A172 (cell line): ENCODE measurements at places on chromosomes 6 and 20.

DNA sequence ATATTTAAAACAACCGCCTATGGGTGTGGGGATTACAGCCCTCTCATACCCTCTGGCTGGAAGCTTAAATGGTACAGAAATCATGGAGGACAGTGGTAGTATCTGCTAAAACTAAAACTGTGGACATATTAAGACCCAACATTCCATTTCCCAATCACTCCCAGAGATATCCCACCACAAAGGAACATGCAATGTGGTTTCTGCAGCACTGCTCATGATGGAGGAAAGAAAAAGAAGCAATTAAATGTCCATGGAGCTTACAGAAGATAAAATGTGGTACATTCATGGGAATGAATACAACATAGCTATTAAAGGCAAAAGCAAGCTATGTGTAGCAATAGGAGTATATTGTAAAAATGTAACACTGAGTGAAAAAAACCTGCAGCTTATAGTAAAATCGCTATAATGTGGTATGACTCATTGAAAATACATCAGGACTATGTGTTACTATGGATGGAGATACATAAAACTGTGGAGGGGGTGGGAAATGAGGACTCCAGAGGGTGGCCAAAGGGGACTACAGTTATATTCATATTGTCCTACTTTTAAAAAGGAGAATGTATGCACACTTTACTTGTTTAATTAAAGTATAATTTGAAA is 22.9 kb upstream of the NNAT start:
- no peak for DNase-seq

DNA sequence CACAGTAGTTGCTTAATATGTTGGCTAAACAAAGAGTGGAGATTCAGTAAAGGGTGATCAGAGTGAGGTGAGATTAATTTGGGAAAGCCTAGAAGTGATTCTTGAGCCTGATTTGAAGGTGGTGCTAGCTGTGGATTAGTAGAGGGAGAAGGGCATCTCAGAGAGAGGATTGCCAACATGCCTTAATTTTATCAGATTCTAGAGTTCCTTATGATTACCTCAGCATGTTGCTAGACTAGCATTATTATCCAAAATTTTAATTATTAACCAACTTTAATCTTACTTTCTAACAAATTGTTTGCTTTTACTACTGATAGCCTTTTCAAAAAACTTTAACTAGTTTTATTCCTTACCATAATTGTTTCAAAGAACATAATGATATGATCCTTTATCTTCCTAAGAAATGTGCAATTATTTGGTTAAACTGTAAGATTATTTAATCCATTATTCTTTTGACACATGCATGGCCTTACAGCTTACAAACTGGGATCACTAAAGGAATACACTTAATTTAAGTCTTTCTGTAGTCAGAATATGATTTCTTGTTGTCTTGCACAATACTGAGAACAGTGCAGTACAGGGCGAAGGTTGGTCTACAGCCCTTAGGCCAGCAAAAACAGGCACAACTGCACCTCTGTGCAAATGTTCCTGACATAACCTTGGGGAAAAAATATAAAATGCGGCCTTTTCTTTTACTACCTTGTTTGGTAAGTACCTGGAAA is 88.9 kb downstream of the SLC16A10 start:
- DNase-seq: no peak

DNA sequence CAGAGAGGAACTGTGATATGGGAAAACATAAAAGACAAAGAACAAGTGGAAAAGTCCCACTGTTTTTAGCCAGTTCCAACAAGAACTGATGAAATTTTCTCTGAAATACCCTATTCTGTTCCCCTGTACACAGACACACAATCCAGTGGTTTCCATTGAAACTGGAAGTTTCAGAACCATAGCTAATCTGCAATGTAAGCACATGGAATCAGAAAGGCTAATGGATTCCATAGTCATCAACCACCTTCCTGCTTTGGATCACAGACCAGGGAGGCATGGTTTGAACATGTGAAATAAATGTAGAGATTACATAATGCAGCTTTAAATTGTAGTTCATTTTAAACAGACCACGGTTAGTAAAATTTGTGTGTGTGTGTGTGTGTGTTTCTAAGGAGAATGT is 242.1 kb downstream of the GJA1 start:
- DNase-seq: no peak

DNA sequence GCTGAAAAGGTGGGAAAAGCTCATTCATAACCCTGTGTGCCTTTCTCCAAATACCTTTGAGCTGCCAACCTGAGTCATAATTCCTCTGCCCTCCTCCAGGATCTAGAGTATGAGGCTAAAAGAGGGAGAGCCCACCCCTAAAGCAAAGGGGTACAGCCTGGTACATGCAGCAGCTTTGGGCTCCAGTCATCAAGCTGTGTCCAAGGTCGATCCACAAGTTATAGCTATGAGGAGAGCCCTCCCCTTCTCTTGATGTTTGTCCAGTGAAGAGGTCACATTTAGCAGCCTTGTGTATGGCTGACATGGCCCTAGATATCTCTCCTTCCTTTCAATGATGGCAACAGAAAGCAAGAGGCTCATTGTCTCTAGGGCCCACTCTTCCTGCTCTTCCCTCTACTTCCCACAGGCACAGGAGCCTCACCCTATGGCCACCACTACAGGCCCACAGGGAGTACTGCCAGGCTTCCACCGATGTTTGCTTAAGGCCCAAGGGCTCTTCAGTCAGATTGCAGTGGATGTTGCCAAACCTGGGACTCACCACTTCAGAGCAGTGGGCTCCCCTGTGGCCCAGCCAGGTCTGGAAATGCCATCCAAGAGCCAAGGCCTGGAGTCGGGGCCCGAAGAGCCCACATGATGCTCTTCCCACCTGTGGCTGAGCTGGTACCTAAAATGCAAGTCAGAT is 176.8 kb downstream of the CD83 start:
- DNase-seq: no peak

GRCh38 chr6:112343977-112344376 is 3.2 kb upstream of the RFPL4B start:
- no peak for DNase-seq

- DNase-seq: peak; percentile 60
Observed at GRCh38 chr6:36724514-36725390, 27.1 kb downstream of the RAB44 start.

GRCh38 chr20:57178582-57179111 is 87.8 kb downstream of the BMP7 start:
- DNase-seq: no peak

DNA sequence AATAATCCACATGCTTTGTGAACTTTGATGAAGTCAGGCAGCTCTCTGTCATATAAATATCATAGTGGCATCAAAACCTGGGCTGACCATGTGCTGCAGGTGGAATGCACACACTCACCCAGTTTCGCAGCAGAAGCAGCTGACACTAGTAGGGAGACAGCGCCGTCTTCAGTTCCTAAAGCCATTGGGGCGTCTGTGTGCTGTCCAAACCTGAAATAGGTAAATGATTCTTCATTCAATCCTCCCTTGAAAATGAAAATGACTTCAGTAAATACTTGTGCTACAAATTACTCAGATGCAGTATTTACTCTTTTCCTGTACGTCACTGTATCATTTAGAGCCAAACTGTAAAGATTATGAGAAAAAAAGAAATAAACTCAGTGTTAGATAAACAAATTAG is 127.5 kb downstream of the EYA4 start:
- DNase-seq: no peak

- DNase-seq: no peak
Observed at GRCh38 chr20:39338469-39339376, 376.6 kb downstream of the DHX35 start.

GRCh38 chr6:75114806-75115205 is 91.0 kb downstream of the COL12A1 start:
- DNase-seq: no peak

DNA sequence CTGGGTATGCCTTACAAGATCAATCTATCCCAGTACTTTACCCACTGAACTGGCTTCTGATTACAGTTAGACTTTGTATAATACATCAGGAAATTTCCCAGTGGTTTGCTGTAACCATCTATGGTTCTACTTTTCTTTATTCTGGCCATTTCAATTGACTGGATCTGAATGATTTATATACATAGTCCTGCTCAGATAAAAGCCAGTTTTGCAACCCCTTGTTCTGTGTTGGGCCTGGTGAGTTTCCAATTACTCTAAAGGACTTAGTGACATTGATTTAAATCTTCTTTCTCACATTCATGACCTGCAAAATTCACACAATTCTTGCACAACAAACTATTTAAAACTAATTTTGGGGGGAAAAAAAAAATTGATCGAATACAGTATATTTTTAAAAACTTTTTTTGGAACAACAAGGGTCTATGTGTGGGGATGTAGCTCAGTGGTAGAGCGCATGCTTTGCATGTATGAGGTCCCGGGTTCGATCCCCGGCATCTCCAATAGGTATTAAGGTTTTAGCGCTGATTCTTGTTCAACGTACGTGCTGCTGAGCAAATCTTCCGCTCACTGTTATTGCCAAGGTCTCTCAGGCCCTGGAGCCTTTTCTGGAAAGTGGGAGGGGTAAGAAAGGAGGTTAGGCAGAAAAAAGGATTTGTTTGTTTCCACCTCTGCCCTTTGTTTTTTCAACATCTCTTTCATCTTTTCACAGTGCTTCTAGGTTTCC is 117.5 kb downstream of the GPX5 start:
- DNase-seq: peak; percentile 89

- DNase-seq: no peak
Observed at GRCh38 chr6:1667012-1667804, 57.5 kb downstream of the FOXC1 start.
